GM18507 (cell line): ENCODE measurements at places on chromosomes 16 and 17.

- no peak for DNase-seq
Observed at GRCh38 chr16:1908184-1908583, 10.0 kb downstream of the HS3ST6 start.

- no peak for DNase-seq
Observed at GRCh38 chr16:67286441-67287235, 7.3 kb downstream of the PLEKHG4 start.

DNA sequence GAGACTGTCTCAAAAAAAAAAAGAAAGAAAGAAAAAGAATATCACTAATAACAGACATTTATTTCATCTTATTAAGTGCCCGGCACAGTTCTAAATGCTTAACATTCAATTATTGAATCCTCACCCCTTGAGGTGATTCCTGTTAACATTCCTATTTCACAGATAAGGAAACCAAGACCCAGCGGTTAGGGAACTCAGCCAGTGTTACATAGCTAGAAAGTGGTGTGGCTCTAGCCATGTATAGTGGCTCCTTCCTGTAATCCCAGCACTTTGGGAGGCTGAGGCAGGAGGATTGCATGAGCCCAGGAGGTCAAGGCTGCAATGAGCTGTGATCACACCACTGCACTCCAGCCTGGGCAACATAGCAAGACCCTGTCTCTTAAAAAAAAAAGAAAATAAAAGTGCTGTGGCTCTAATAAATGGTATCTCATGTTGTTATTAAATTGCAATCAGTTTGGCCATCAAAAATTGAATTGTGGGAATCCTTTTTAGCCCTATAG, 28.1 kb downstream of the ZNRF1 start:
- DNase-seq: no peak

- no peak for DNase-seq
Observed at GRCh38 chr17:78040440-78041385, 82.2 kb downstream of the TNRC6C start.

- DNase-seq: no peak
Observed at GRCh38 chr17:76106703-76107102, 3.1 kb upstream of the EXOC7 start.
